ENCODE measurements at places on chromosomes 1 and 21. TPM values are rescaled to one million over a fixed set of nuclear protein-coding genes. Genes with fewer than 3 reads are reported as not detected.

TMEM183A gene
- total RNA-seq: 72.6 TPM

MIXL1 gene
- total RNA-seq: not detected

CLCNKB gene
- total RNA-seq: not detected

MATN1 gene
- not detected for total RNA-seq

GRCh38 chr1:93427656-93428055 lies 20.3 kb upstream of the FNBP1L start:
- peaks cover 20% of the 10 kb centered on the region for H3K27me3 ChIP-seq
- no peak overlapping the region for H3K4me3 ChIP-seq
- DNase-seq: no peak
- H3K4me1 ChIP-seq: no peaks in the 10 kb centered on the region
- H3K36me3 ChIP-seq: no peaks in the 10 kb centered on the region

DNA sequence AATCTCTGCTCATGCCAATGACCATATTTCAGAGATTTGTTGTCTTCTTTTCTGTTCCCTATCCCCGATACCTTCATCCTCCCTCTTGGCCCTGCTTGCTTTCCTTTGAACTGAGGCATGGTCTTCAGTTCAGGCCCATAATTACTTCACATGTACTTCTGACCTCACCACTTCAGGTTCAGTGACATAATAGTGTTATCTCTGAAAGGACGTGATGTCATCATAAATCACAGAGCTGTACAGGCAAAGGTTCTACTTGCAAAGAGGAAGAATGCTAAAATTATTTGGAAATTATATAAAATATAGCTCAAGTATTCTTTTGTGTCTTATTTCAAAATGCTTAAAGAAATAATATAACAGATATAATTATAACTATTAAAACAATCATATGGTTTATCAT lies 230.3 kb upstream of the ESRRG start:
- no peaks in the 10 kb centered on the region for H3K4me1 ChIP-seq
- DNase-seq: no peak
- H3K36me3 ChIP-seq: no peaks in the 10 kb centered on the region
- H3K4me3 ChIP-seq: no peak overlapping the region

WNT2B gene
- 0.08 TPM for total RNA-seq

DNA sequence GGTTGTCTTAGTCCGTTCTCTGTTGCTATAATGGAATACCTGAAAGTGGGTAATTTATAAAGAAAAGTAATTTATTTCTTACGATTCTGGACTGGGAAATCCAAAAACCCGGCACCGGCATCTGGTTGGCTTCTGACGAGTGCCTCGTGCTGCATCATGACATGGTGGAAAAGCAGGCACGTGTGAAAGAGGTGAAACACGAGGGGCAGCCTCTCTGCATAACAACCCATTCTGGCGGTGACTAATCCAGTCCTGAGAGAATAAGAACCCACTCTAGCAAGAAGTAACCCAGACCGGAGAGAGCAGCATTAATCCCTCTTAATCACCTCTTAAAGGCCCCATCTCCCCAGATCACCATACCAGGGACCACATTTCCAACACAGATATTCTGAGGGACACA lies 2.7 kb upstream of the EDEM3 start:
- H3K4me1 ChIP-seq: peaks cover 34% of the 10 kb centered on the region
- H3K27ac ChIP-seq: no peak overlapping the region
- no peak overlapping the region for H3K4me3 ChIP-seq
- DNase-seq: no peak
- H3K27me3 ChIP-seq: peaks cover 4% of the 10 kb centered on the region
- peaks cover 12% of the 10 kb centered on the region for H3K36me3 ChIP-seq

DNA sequence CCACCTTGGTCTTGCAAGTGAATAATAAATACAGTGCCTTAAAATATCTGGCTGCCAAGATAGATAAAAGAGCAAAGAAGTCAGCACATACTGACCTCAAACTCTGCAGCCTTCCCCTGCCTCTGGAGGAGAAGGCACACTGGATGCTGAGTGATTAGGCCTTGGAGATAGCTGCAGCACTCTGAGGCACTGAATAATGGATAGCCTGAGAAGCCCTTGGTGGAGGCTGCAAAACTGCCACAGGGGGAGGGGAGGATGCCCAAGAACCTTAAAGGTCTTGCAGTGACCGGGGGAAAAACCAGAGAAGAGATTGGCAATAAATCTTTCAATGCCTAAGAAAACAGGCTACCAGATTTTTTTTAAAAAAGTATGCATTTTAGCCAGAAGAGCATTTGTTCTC lies 167.4 kb upstream of the PRMT6 start:
- no peak overlapping the region for H3K4me3 ChIP-seq
- H3K4me1 ChIP-seq: no peaks in the 10 kb centered on the region
- no peaks in the 10 kb centered on the region for H3K36me3 ChIP-seq
- no peak for DNase-seq
- H3K27me3 ChIP-seq: no peaks in the 10 kb centered on the region
- H3K27ac ChIP-seq: no peak overlapping the region

- DNase-seq: no peak
- H3K4me3 ChIP-seq: no peak overlapping the region
- no peaks in the 10 kb centered on the region for H3K4me1 ChIP-seq
- no peaks in the 10 kb centered on the region for H3K36me3 ChIP-seq
- H3K27ac ChIP-seq: no peak overlapping the region
- H3K27me3 ChIP-seq: no peaks in the 10 kb centered on the region
Measured at GRCh38 chr21:38847556-38847955, 41.8 kb downstream of the ETS2 start.

DNA sequence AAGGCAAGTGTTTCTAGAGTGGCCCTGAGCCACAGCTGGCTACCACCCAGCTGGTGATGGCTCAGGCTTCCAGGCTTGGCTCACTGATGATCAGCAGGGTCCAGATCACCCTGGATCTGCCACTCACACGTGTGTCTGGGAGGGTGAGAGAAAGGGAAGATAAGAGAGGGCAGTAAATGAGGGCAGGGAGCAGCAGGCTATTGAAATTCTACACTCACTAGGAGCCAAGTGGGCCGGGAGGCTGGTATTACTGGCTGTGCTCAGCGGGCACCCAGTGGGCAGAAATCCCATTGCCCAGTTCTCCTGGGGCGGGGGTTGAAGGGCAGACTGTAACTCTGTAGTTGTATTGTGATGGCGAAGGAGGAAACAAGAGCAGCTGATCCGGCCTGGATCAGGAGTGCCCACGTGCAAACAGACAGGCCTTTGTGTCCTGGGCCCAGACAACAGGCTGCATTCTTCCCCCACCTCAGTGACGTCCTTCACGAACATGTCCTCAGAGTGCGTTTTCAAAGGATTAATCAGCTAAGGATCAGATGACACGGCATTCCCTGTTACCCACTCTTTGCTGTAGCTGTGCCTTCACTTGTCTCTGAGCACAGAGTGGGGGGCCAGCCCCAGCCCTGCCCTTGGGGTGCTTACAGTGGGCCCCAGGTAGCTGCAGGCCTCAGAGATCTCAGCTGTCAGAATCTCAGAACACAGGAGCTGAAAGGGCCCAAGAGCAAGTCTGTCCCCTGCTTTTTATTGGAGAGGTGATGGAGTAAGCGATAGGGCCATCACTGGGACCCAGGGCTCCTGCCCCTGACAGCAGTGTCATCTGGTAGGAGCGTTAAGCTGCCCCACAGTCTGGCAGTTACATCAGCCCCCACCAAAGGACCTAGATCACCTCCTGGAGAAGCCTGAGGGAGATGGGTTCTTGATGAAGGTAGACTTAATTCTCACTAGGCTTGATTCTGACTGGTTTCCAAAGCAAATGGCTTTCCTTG lies 60.5 kb downstream of the ATP1A1 start:
- no peak overlapping the region for H3K4me3 ChIP-seq
- DNase-seq: no peak
- no peaks in the 10 kb centered on the region for H3K36me3 ChIP-seq
- H3K27me3 ChIP-seq: peaks cover 31% of the 10 kb centered on the region
- no peaks in the 10 kb centered on the region for H3K4me1 ChIP-seq

GRCh38 chr1:147853391-147853790 lies 49.2 kb upstream of the GJA8 start:
- no peak overlapping the region for H3K4me3 ChIP-seq
- H3K27me3 ChIP-seq: peaks cover 23% of the 10 kb centered on the region
- H3K4me1 ChIP-seq: peaks cover 6% of the 10 kb centered on the region
- DNase-seq: no peak
- H3K27ac ChIP-seq: no peak overlapping the region
